ENCODE measurements at places on chromosomes 2 and 18.
A peak's percentile ranks its signal among the peaks of the same experiment; 100 is the strongest.

- DNase-seq: no peak
These were observed 83.6 kb downstream of the FARSB start for GRCh38 chr2:222572264-222572721.

DNA sequence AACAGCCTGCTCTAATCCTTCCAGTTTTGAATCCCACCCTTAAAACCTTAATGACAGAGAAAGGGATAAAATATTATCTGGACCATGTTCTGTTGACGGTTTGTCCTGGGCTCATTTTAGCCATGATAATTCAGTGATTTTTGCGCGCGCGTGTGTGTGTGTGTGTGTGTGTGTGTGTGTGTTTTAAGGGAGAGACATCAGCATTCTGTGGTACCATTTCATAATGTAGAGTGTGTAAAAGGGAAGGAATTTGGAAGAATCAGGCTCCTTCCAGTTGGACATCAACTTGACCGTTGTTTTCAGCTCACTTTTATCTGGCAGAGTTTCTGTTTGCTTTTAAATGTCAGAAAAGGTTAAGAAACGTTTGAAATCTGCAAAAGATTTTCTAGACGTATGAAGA lies 535.5 kb downstream of the TNS1 start:
- no peak for DNase-seq

DNA sequence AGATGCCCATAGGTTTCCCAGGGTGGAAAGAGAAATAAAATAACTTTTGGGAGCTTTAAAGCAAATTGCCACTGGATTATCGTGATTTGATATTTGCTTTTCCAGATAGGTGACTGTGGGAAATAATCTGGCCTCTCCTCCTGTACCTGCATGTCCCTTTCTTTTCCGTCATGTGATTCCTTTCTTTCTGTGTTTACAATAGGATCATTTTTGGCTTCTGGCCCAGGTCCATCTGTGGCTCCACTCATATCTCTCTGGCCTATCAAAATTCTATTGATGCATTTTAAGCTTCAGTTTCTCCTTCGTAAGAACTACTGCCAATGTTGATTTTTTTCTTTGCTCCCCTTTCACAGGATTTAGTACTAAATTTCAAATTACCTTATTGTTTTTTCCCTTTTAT lies 153.6 kb downstream of the CCDC85A start:
- DNase-seq: no peak

- peak; percentile 6 for DNase-seq
These were observed 44.8 kb downstream of the CHMP3 start for GRCh38 chr2:86518481-86518880.

DNA sequence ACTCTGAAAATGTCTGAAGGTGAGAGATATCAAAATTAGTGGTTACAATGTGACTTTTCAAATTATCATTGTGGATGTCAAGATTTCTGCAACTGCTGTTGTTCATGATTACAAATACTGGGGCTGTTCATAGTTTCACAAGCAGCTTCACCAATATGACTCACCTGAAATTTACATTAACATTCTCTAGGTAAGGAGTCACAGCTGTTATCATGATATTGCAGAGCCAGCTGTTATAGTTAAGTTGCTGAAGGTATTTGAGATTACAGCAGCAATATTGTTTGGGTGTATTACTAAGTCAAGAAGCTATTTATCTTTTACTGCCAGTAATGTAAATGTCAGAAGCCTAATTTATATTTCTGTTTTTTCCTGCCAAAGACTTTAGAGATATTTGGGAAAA lies 140.0 kb downstream of the MC4R start:
- DNase-seq: no peak

GRCh38 chr2:32264422-32265105 lies at the start of gene NLRC4:
TSS of gene NLRC4 (minus strand) at chr2:32264886. CDS start at chr2:32256775, 8,111 bp downstream.
- DNase-seq: no peak

DNA sequence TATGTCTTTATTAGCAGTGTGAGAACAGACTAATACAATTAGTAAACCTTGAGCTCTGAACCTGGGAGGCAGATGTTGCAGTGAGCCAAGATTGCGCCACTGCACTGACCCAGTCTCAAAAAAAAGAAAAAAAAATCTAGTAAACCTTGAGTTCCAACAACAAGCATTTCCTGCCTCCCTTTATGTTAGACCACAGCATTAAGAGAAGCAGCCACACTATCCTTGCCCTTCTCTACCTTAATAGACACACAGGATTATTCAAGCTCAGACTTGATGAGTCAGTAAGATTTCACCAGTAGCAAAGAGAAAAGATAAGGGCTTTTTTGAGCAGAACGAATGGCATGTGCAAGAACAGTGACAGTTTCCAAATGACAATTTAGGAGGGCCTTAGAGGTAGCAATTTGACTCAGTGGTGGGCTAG lies 18.0 kb upstream of the GLS start:
- DNase-seq: no peak

GRCh38 chr2:224039770-224040440 lies 819 bp upstream of the SERPINE2 start:
- DNase-seq: no peak

DNA sequence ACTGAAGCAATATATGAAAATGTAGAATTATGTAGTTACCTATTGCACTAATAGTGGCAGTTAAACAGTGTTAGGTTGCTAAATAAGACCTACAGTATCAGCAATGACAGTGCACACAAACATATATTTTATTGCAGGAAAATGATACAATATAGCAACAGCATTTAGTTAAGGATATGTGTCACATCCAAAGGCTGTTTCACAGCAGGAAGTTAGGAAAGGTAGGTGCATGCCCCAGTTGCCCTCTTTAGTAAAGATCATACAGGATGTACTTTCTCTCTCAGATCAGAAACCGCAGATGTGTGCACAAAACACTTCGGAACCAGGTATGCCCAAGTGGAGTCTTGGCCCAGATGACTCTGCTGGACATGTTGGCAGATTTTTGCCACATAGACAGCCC lies 444.1 kb downstream of the XIRP2 start:
- DNase-seq: no peak

DNA sequence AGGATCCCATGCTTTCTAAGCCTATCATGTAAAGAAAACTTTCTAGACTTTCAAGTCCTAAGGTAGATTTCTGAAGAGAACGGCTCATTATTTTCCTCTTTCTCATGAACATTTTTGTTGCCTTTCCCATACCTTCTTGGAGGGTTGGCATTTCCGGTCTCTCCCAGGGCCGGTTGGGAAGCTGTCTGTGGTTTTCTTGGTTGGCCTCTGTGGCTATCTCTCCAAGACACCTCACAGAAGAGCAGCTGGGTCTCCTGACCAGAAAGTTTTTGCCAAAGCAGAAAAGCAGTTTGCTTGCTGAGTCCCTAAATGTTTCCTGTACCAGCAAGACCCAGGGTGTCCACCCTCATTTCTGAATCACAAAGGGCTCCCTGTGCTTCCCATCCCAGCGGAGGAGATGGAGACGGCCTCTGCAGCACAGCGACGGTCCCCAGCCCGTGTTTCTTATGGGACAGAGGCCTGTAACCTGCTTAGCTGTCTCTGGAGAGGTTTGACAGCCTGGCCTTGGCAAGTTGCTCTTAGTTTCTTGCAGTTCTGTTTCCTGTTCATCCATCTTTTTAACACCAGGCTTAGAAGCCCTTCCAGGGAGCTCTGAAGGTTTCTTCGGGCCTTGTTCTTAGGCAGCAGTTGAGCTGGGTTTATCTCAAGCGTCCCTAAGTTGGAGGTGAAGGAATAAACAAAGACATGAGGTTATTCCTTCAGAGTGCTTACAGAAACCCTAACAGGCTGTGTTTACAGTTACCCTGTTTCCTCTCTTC lies 39.8 kb downstream of the GREB1 start:
- DNase-seq: no peak

GRCh38 chr2:133705287-133705686 lies 137.0 kb upstream of the NCKAP5 start:
- DNase-seq: no peak

GRCh38 chr2:134206573-134206972 lies 47.3 kb upstream of the MGAT5 start:
- DNase-seq: no peak

GRCh38 chr2:20381457-20381856 lies 30.8 kb upstream of the PUM2 start:
- DNase-seq: no peak

- DNase-seq: no peak
These were observed 726.5 kb upstream of the RAB6C start for GRCh38 chr2:129252781-129253460.

GRCh38 chr2:150476809-150477302 lies 10.6 kb downstream of the RND3 start:
- DNase-seq: no peak

DNA sequence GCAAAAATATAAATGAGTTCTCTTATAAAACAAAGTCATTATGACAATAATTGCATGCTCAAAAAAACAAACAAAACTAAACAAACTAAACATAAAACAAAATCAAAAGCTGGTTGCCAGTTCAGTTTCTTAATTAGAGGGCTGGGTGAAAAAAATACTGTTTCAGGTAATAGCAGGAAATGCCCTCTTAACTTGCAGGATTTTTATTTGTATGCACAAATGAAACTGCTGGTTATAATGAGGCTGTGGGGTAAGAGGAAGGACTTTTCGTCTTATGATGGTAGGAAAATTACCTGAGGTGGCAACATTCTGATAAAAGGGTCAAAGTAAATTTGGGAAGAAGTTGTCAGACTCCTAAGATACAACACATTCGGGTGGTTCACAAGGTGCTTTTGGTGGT lies 21.5 kb upstream of the CDKL4 start:
- DNase-seq: no peak

GRCh38 chr2:237154082-237154638 lies 68.5 kb downstream of the COPS8 start:
- DNase-seq: no peak

GRCh38 chr2:223558970-223559369 lies 43.2 kb downstream of the SCG2 start:
- no peak for DNase-seq

DNA sequence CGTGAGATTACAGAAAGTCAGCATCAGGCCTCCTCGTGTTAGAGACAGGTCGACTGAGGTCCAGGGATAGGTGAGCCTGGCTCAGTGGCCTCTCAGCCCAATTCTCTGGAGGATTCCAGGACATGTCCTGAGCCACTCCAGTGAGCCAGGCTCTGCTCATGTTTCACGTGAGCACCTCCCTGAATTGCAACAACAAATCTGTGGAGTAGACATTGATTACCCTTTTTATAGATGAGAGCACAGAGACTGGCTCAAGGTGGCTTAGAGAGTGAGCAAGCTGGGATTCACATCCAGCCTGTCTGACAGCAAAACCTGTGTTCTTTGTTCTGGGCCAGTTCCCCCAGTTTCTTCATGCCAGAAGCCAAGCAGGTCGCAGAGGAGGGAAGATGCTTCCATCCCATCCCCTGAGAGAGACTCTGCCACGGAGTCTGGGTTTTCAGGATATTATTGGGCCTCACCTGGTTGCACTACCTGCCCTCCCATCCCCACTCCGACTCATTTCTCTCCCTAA lies 46.4 kb downstream of the HS1BP3 start:
- no peak for DNase-seq

All from stimulated activated CD8-positive, alpha-beta memory T cell treated with anti-CD3 and anti-CD28 coated beads, Interleukin-15, amount 100 ng/mL, for 1 hour (primary cell).